ENCODE measurements at places on chromosomes 12 and 14. TPM values are rescaled to one million over a fixed set of nuclear protein-coding genes. Genes with fewer than 3 reads are reported as not detected.

DNA sequence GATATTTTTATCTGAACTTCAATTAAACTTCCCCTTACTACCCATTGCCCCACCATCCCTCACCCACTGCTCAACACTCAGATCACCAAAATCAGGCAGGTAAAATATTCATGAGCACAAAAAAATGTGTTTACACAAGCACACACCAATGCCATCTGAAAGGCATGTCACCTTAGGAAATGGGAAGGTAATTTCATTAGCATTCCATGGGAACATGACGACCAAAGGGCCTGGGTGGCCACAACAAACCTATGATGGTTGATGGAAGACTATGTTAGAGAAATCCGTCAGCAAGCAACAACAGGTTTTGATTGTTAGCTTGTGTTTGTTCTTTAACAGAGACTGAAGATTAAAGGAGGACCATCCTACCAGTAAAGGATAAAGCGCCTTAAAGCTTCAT is 97.6 kb downstream of the BCAT1 start:
- DNase-seq, result no peak

GRCh38 chr12:18383203-18383602 is 121.9 kb downstream of the PIK3C2G start:
- no peak for DNase-seq

DNA sequence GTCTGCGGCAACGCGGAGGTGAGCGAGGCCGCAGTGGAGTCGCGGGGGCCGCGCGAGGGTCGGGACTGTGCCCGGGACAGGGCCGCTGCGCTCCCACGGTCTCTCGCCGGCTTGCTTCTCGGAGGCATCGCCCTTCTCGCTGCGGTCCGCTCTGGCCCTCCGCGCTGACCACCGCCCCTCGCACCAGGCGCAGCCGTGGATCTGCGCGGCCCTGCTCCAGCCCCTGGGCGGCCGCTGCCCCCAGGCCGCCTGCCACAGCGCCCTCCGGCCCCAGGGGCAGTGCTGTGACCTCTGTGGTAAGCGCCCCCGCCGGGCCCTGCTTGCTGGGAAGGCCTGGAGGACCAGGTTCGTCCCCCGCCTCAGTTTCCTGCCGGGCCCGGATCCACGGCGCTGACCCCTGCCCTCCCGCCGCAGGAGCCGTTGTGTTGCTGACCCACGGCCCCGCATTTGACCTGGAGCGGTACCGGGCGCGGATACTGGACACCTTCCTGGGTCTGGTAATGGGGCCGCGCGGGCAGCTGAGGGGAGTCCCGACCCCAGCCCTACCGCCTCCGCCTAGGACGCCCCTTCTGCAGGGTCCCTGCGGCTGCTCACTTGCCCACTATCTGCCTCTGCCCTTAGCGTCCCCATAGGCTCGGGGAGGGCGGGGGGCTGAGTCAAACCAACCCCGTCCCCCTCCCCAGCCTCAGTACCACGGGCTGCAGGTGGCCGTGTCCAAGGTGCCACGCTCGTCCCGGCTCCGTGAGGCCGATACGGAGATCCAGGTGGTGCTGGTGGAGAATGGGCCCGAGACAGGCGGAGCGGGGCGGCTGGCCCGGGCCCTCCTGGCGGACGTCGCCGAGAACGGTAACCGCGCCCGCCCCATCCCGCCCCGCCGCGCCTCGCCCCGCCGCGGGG is 7.0 kb downstream of the AMN start:
- no peak for DNase-seq

Gene RNASE2
- total RNA-seq, result not detected

Gene PRR4
- 1.7 TPM for total RNA-seq

DNA sequence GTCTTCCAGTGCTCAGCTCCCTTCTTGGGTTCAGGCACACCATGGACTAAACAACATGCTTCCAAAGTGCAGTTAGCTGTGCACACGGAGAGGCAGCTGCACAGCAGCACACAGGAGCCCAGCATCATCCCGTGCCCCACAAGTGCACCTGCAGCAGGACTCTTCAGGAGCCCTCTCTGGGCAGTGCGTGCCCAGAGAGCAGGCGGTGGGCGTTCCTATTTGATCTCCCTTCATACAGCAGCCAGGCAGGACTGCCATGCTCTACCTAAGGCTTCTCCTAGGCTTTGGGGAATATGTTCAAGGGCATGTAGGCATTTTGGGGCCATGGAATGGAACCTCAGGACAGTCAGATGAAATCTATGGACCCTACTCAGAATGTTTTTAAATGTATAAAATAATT is 35.5 kb downstream of the ANO2 start:
- DNase-seq, result no peak

Gene LRRC43
- total RNA-seq, result 1.1 TPM

- no peak for DNase-seq
These were observed 1.5 kb downstream of the RAB21 start for GRCh38 chr12:71756054-71756690.

GRCh38 chr12:112122823-112123690 is 2.3 kb upstream of the TRAFD1 start:
- DNase-seq, result no peak

DNA sequence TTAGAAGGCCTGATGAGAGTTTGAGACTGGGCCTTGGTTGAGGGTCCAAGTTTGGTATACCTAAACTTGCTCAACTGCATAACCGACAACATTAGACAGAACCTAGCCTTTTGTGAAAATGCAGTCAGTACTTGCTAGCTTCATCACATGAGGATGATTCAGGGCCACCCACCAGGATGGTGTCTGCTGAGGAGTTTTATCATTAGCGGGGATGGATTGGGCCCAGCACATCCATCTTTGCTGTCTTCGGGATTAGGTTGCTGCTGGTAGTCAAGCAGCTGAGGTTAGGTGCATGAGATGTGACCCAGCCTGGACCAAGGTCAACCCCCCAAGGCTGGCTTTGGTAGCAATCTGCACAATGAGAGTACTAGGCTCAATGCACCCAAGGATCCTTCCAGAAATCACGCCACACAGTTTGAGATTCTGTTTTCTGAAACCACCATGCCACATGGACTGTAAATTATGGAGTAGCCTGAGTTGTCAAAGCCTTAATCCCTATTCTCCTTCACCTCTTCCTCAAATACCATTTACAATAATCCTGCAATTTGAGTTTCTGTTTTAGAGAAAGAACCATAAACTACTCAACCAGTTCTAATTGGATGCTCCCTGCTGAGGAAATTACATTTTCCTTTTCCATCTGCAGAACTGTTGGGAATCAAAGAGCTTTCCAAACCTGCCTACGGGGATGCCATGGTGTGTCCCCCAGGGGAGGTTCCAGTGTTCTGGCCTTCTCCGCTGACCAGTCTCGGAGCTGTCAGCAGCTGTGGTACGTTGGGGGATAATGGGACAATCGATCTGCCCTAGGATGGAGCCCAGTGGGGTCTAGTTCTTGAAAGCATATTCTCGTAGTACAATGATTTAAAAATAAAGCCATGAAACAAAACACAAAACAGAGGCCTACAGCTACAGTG is 61.7 kb downstream of the DGLUCY start:
- DNase-seq, result no peak

Gene ALDH6A1
- 60.2 TPM for total RNA-seq

- peak; percentile 55 for DNase-seq
These were observed 594 bp downstream of the ZCCHC8 start for GRCh38 chr12:122499991-122500684.

DNA sequence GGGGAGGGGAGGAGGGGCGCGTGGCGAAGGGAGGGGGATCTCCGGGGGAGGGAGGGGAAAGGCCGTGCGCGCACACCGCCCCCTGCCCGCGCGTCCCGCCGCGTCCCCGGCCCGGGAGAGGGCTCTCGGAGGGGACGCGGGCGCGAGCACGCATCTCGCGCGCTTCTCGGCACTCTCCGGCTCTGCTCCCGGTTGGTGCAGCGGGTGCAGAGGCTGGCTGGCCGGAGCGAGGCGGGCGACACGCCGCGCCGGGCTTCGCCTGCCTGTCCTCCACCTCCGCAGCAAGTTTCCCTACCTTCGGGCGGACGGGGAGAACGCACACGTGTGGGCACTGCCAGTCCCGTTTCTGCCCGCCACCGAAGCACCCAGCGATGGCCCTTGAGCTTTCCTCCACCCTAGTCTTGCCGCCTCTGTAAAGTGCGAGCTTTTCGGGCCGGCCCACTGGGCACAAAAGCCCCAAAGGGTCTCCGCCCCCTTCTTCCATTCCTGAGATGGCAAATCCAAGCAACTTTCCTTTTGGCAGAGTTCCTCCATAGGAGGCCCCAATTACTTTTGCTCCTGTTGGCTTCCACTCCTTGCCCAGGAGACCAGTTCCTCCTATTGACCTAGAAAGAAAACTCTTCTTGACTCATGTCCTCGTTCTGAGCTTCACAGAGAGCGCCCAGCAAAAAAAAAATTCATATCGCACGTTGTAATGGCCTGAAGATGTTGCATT is 363 bp upstream of the CSAD start:
- DNase-seq, result peak; percentile 75

DNA sequence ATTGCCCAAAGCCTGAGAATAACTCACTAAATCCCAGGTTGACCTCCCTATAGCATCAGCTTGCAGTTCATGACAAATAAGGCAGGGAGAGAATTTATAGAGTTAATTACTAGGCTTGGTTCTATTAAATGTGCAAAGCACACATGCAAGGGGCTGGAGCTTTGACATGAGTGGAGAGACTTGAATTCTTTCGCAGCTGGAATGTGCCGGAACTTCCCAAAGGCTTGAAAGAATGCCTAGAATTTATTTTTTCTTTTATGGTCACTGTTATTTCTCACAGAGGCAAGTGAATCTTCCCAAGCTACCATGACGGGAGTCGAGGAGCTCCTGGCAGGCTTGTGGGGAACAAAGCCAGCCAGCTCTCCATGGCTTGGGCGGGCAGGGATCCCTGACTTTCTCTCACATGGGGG is 95.5 kb upstream of the USP44 start:
- DNase-seq, result no peak

Gene KCNA5
- total RNA-seq, result 1.5 TPM

- peak; percentile 28 for DNase-seq
These were observed 22.4 kb upstream of the PDE1B start for GRCh38 chr12:54526812-54527630.

Gene SH2B3
- total RNA-seq, result 40.4 TPM

DNA sequence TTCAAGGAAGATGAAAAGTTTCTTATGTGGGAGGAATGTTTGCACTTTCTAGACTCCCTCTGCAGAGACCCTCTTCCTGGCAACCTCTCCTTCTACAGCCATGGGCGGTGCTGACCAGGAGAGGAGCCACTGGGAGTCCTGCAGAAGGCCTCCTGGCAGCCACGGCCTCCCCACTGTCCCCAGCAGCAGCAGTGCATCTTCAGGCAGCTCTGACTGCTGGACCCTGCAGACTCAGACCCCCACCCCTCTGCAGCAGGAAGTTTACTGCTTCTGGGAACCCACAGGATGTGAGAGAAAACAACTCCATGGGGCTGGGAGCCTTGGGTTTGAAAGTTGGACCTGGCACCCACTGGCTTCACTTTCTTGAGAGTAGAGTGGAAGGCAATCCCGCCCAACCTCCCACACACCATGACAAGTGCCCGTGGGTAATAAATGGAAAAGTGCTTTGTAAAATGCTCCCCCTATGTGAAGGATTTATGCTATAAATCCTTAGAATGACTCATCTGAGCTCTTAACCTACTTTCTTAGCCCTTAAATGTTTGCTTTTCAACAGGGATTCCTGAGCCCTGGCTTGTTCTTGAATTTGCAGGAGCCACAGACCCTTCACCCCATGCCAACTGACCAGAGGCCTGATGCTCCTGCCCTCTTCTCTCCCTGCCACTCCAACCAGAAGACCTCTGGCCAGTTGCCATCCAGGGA is 37.5 kb upstream of the DDX11 start:
- DNase-seq, result no peak

GRCh38 chr12:58502841-58503240 is 417.5 kb downstream of the LRIG3 start:
- no peak for DNase-seq

- no peak for DNase-seq
These were observed 133.6 kb upstream of the SSTR1 start for GRCh38 chr14:38074081-38074480.

Gene COA8
- 37.8 TPM for total RNA-seq

GRCh38 chr14:23528555-23528954 is 23.0 kb downstream of the ZFHX2 start:
- DNase-seq, result no peak

DNA sequence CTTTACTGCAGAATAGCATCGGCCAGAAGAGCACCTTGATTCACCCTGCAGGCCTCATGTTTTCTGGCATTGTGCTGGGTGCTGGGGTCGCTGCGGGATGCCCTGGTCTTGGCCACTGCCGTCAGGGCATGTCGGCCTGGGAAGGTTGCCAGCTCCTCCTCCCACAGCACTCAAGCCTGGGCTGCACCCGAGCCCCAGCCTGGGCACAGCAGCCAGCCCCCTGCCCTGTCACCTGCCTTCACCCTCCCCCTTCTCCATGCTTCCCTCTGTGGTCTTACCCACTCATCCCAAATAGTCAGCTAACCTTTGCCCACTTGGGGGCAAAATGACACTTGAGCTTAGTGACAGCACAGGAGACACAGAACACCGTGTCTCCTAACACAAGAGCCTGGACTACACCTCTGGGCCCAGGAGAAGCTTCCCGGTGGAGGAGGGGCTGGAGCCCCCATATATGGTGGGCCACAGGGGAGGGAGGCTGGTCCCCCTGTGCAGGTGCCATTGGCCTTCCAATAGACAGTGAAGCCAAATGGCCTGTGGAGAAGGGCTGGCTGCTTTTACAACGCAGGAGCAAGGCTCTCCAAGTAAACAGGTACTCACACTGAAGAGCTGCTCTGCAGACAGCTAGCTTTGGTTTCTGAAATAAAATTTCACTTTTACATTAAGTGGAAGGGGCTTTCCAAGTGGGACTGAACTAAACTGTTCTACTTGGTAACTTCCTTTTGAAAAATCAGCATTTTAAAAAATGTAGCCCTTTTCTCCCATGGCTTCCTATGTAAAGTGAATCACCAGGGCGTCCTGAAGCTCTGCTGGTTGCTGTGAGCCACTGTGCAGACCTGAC is 51.2 kb upstream of the AMN start:
- DNase-seq, result peak; percentile 40

DNA sequence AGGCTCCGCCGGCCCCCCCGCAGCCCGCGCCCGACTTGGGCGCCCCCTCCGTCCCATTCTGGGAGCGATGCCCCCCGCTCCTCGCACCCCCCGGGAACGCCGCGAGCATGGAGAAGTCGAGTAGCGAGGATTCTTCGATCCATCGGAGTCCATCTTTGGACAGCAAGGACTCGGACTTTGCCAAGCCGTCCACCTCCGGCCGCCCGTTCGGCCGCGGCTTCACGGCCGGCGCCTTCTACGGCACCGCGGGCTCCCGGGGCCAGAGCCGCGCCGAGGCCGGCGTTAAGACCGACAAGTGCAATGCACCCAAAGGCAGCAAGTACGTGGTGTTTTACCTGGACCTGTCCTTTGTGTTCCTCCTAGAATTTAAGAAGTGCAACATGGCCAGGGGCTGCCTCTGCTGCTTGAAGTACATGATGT is 123.6 kb downstream of the TSPAN9 start:
- DNase-seq, result no peak

GRCh38 chr12:75836533-75836932 is 195.0 kb downstream of the PHLDA1 start:
- DNase-seq, result no peak

Gene ACOT4
- 1.2 TPM for total RNA-seq

Gene ADCY4
- total RNA-seq, result 35.3 TPM
